Activated CD4-positive, alpha-beta T cell treated with anti-CD3 and anti-CD28 coated beads, Interleukin-2, amount 50 U/mL, for 4 hours (primary cell): ENCODE measurements at places on chromosomes 4 and X.

DNA sequence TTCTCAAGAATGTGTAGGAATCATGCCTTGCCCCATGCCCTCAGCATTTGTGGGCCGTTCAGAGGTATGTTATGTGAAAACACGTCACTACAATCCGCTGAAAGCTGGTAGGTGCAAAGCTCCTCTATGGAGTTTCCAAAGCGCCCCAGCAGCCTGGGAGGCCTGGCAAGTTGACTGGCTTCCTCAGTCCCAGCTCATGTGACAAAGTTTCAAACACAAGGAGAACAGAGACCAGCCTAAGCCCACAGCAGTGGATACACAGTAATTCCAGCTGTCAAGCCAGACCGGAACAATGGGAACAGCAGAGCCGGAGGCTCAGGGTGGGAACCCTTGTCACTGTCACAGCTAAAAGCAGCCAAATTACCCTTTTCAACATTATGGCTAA lies 33.5 kb downstream of the NAT8L start:
- no peak for DNase-seq

DNA sequence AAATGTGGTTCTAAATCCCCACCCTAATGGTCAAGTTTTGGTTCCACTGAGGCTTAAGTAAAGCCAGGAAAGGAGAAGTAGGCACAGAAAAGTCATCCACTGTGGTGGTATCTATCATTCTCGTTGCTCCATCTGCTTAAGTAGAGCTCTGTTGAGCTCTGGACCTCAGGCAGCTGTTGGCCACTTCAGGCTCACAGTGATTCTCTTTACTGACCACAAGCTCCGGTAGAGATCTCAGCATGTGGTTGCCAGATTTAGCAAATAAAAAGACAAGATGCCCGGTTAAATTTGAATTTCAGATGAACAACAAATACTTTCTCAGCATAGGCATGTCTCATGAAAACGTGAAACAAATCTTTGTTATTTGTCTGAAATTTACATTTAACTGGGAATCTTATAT lies 132.3 kb upstream of the PTCHD1 start:
- no peak for DNase-seq

GRCh38 chrX:1159548-1159947 lies 52.9 kb downstream of the CRLF2 start:
- DNase-seq = no peak

DNA sequence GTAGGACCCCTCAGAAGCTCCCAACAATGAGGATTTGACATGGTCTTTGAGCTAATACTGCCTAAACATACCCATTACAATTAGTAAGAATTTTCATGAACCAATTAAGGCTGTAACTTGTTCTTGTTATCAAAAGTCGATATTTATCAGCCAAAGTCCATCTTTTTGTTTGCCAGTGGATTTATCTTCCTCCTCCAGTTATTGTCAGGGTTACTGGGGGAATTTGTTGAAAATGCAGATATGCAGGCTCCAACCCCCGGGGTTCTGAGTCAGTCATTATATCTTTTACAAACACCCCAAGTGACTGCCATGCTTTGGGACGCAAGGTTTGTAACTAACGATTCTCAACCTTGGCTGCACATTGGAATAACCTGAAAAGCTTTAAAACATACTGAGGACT lies 338.8 kb upstream of the PPARGC1A start:
- DNase-seq = no peak

DNA sequence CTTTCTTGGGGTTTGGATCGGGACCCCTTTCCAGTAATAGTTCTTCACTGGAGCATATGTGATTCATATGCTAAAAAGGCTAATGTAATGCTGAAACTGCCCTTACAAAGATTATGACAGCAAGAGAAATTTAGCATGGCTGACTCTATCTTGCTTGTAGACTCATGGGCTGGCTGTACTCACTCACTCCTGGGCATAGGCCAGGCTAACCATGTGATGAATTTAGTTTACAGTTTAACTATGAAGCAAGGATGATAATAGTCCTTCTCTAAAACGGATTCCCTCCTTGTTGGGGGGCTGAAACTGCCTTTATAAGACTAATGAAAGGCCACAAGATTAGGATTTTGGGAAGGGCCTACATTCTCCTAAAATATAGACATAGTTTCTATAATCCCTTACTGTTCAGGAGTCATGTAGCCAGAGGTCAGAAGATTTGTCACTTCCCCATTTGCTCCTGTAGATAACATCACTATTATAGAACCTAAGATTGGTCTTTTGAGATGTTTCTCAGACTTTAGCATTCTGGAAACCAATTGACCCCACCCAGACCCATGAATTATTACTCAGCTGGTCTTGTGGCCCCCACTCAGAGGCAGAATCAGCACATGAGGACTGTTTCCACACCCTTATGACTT lies 20.8 kb upstream of the CEP135 start:
- no peak for DNase-seq

DNA sequence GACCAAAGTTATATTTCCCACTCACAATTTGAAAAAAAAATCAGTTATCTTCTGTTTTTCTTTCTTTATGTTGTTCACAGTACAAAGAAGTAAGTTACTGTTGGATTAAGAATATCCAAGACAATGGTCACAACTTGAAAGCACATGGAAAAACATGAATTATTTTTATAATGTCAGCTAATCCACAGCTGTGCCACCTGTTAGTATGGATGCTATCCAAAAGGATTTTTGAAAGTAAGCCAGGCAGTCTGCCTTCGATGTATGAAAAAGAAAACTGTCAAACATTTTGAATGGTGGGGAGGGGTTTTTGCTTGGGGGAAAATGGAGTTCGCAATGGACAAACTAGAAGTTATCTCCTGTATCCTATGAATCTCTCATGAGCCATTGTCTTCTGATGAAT lies 6.2 kb downstream of the GPM6A start:
- DNase-seq = no peak

DNA sequence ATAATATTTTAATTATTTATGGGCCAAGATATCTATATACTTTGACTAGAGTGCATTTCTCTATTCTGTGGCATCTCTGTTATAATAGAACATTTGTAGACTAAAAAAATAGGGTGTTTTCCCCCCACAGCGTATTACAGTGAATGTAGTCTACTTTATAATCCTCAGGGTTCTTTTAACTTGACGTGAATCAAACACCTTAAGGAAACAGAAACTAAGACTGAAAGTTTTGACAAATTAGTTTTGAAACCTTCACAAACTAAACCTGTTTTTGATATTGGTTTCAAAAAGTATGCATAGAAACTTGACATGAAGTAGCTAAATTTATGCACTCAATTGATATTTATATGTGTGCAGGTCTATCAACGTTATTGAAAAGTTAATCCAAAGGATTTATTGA lies 1963.1 kb upstream of the TENM3 start:
- no peak for DNase-seq

- no peak for DNase-seq
These were observed 107.9 kb downstream of the PTTG2 start for GRCh38 chr4:38068107-38068506.

DNA sequence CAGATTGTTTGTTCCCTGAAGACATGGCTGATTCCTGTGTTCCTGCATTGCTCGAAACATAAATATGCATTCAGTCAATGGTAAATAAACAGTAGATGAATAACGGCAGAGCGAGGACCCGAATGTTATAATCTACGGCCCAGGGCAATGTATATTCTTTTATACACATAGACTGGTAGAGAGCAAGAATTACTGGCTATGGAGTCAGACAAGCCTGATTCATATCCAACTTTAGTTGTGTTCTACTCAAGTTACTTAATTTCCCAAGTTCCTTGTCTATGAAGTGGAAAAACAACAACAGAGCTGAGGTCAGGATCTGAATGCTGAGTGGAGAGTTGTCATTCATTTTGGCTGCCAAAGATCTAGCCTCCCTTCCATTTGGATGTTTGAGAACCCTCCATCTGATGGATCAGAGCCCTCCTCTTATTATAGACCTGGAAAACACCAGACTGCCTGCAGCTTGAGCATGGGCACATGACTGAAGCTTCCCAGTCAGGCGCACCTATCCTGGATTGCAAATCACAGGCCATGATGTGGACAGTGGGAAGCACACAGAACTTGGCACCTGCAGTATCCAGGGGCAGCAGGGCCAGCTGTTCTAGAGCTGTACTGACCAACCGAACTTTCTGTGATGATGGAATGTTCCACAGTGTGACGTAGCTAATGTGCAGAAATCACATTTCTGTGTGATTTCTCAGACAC lies 80.1 kb downstream of the FAM184B start:
- no peak for DNase-seq

- DNase-seq = no peak
These were observed 42.5 kb upstream of the CBR4 start for GRCh38 chr4:169052594-169052945.

DNA sequence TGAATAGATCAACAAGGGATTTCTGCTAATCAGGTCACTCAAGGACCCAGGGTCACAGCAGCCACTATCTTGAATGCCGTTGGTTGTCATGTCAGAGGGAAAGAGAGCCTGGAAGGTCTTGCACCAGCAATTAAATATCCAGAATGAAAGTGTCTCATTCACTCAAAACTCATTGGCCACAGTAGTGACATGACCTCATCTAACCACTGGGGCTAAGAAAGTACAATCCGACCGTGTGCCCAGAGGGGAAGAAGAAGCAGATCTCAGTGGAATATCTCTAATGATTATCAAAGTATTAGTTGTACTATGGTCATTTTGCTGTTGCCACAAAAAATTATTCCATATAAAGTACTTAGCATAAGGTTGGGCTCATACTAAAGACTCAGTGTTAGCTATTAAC lies 210.0 kb downstream of the QDPR start:
- DNase-seq = no peak
